T-helper 2 cell (primary cell): ENCODE measurements at places on chromosomes 4 and X.

DNA sequence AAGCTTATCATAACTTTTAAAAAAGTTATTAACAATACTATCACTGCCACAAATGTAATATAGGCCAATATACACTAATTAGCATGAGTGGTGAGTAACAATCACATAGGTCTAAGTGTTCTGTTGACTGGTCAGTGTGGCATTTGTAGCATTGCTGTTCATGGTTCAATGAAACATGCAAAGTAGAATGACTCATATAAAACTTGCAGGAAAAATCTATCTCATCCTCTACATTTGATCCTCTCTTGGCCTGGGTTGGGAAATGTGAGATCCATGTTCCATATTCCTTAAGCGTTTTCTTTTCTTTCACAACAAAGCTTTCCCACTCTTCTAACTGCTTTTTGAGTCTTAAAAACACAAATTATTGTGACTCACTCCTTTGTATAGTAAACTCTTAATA is 1418.7 kb downstream of the FSTL5 start:
- no peak for DNase-seq

- DNase-seq: no peak
Measured at GRCh38 chr4:72893354-72894066, 176.0 kb downstream of the COX18 start.

DNA sequence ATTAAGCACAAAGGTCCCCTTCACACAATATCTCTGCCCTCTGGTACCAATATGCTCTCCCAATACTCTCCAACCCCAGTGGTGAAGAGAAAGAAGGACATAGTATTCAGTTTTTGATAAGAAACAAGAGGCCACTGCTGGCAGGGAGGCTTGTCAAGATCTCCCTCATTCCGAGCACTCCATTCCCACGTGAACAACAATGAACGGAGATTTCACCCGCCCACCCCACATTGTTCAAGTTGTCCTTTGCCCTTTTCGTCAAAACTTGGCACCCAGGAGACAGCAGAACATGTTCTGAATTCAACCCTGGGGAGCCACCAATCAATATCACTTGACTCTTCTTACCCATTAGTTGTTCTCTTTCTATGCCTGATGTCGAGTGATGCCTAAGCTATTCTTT is 54.2 kb upstream of the SLC25A4 start:
- DNase-seq: no peak

- no peak for DNase-seq
Measured at GRCh38 chrX:16924631-16925480, 21.6 kb upstream of the REPS2 start.

DNA sequence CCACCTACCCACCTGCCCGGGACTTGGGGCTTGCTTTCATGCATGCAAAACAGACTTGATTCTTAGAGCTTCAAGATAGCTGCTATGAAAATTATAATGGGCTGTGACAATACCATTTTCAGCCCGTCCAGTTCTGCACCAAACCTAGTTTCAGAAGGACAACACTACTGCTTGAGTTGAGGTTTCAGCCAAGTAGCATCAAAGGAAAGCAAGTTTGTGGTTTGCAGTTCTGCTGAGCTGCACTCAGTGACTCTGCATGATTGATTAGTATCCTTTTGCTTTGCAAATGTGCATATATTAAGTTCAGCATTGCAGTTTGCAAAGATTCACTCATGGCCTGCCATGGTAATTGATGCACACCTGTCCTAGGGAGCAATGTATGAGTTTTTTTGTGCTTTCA is 442.7 kb downstream of the RPA4 start:
- DNase-seq: peak; percentile 29

DNA sequence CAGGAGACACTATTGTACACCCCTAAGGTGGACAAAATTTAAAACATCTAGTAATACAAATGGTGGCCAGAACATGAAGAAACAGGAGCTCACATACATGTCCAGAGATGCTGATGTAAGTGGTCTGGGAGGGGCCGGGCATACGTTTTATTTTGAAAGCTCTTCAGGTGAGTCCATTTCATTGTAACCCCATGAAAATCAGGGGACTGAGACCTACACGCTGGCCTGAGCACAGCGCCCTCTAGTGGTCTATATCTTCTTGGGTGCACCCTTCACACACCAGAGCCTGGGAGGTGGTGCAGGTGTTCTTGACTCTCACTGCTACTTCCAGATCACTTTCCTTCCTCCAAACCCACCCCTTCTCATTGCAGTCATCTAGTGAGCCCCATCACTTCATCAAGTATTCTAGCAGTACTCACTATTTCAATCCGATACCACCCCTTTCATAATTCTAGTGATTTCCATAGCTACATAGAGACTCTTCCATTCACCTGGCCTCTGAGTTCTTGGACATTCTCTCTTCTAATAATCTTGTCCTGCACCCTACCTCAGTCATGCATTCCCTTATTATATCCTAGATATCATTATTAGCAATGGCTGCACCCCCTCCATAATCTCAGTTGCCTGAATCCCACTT is 4.3 kb upstream of the TLR6 start:
- peak; percentile 32 for DNase-seq

GRCh38 chrX:34528081-34528480 is 129.0 kb downstream of the TMEM47 start:
- no peak for DNase-seq
